Bronchial epithelial cell (primary cell): ENCODE measurements at places on chromosomes 7 and 10. TPM values are rescaled to one million over a fixed set of nuclear protein-coding genes. Genes with fewer than 3 reads are reported as not detected.

WDR11 gene
- total RNA-seq, result 60.8 and 64.9 TPM in 2 replicates

- no peak for DNase-seq
These were observed 41.4 kb upstream of the CD36 start for GRCh38 chr7:80596933-80597517.

GRCh38 chr7:152588350-152588749 lies 87.6 kb downstream of the XRCC2 start:
- peak; percentile 51 for DNase-seq

GRCh38 chr7:127934711-127935110 lies 96.5 kb downstream of the LRRC4 start:
- DNase-seq, result no peak
